Stimulated activated CD4-positive, alpha-beta T cell treated with anti-CD3 and anti-CD28 coated beads, TNF-alpha, amount 100 ng/mL, for 24 hours (primary cell): ENCODE measurements at places on chromosomes 2 and 18.

GRCh38 chr2:239883326-239884050 is 141.7 kb downstream of the NDUFA10 start:
- DNase-seq: no peak

DNA sequence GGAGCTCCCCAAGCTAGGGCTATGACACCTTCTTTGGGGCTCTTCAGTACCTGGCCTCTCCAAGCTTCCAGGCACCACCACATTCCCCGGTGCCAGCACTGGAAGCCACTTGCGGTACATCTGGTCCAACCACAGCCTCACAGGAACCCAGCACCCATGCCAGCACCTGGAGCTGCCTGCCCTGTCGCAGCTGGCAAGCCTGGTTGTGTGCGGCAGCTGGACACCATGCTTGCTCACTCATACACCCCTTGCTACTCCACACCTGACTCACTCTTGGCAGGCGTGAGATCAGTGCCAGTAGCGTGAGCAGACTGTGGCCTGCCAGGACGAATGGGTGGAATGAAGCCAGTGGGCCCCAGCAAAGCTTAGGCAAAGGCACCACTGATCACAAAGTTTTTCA is 34.0 kb downstream of the LRRTM4 start:
- no peak for DNase-seq

DNA sequence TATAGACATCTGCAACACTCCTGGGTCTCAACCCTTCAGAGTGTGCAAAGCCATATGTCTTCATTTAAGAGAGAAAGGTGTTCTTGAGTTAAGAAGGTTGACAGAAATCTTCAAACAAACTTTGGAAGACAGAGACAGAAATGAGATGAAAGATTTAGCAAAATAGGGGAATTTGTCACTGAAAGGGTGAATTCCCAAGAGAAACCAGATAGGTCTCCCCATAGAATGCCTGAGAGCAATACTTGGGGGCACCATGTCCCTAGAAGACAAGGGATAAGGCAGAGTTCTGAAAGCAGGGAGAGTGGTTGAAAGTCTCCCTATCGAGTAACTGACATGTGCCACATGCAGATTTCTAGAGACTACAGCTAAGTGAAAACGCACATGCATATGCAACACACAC is 50.0 kb downstream of the AP1S3 start:
- DNase-seq: no peak

- DNase-seq: no peak
These were observed 65.9 kb downstream of the EDAR start for GRCh38 chr2:108923019-108923700.

- DNase-seq: no peak
These were observed 53.3 kb downstream of the KCTD18 start for GRCh38 chr2:200456567-200456966.

- no peak for DNase-seq
These were observed 58.5 kb downstream of the KCTD1 start for GRCh38 chr18:26489881-26490280.

- DNase-seq: no peak
These were observed 38.3 kb upstream of the PTPN4 start for GRCh38 chr2:119721462-119721861.

DNA sequence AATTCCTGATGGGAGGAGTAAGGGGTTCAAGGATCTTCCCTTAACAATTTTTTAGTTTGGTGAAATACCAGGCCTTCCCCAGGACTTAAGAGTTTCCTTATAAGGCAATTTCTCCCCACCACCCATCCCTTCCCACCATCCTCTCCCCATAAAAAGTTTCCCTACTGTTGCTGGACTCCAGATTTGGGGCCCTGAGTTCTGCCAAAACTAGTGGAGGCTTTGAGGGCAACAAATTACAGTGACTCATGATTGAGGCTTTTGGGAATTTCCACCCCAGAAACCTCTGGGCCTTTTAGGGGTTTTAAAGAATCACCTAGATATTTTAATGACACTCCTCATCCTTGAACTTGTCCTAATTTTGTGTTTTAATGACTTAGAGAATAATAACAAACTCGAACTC is 14.3 kb upstream of the EN1 start:
- no peak for DNase-seq

- no peak for DNase-seq
These were observed 47.3 kb upstream of the MRPL33 start for GRCh38 chr2:27724191-27724590.

DNA sequence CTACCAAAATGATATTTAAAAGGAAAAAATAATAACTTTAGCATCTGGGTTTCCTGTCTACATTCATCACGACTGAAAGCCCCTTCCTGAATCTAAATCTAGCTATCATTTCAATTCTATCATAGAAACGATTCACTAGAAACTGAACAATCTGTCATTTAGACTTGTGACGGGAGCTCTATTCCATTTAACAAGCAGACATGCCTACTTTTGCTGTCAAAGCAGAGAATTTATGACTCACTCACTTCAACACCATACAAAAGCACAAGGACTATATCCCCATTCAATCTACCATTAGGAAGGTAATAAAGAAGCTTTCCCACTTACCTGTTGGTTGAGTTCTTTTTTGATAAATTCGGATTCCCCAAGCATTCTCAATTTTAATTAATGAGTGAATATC is 1072.3 kb downstream of the LRP1B start:
- no peak for DNase-seq
